Cerebellum (tissue), 4 donors: ENCODE measurements at places on chromosomes 12 and 14.

- no peak for DNase-seq
Measured at GRCh38 chr12:19387161-19387560, 52.1 kb upstream of the AEBP2 start.

DNA sequence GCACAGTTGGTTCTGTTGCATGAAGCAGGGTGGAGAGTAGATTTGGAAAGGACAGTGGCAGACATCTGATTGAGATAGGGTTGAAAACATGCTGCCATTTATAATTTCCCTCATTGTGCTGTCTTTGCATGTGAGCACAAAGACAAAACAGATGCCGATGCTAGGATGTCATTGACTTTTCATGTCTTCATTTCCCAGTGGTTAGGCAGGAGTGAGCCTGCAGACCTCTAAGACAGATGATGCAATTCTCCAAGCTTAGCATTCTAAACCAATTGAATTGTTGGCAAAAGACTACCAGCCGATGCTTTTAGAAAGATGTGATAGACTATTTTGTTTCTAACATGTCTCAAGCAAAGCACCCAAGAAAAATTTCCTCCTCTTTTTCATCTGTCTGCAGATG is 37.1 kb upstream of the PELI2 start:
- no peak for DNase-seq

- no peak for DNase-seq
Measured at GRCh38 chr12:21710958-21711775, 53.5 kb upstream of the LDHB start.

GRCh38 chr14:50229681-50230080 is 1.7 kb downstream of the SOS2 start:
- no peak for DNase-seq

DNA sequence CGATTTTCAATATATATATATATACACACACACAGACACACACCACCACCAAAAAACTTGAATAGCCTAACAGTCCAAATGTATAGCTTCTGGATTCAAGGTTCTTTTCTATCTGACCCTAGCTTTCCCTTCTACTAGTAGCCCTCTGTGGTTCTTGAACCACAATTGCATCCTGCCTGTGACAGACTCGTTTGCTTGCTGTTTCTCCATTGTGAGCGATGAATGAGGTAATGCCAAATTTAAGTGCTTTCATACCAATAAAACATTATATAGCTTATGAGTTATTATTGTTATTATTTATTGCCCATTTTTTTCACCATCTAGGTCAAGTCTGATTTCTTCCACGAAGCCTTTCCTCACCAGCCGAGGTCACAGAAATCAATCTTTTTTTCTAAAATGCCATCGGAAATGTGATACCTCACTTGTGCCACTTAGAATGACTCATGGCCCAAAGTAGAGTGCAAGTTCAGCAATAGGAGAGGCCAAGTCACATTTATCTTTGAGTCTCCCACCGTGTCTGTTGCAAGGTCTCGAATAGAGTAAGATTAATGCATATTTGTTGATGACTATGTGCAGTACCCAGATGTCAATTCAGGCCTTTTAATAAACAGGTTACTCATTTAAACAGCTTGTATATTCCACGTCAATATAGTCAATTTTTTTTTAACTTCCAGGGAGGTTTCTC is 1015.8 kb upstream of the SEL1L start:
- no peak for DNase-seq

- DNase-seq = no peak
Measured at GRCh38 chr12:52628111-52628507, 9.8 kb upstream of the KRT73 start.

GRCh38 chr12:122422730-122423257 is 325 bp upstream of the CLIP1 start:
- DNase-seq = no peak

DNA sequence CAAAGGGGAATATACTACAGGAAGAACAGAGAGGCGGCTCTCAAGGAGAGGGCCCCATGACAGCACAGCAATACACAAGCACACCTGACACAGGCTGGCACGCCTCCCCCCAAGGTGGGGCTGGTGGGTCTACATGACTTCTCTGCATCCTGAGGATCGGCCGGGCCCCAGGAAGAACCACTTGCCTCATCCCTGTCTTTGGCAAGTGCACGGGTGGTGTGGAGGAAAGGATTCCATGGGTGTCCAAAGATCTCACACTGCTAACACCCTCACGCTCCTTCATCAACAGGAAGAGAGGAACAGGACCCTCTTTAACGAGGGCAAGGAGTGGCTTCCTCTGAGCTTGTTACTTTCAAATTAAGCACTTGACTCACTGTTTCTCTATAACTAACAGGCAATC is 7.3 kb downstream of the VAMP1 start:
- no peak for DNase-seq

- DNase-seq = no peak
Measured at GRCh38 chr12:92701441-92701840, 1.3 kb upstream of the PLEKHG7 start.

DNA sequence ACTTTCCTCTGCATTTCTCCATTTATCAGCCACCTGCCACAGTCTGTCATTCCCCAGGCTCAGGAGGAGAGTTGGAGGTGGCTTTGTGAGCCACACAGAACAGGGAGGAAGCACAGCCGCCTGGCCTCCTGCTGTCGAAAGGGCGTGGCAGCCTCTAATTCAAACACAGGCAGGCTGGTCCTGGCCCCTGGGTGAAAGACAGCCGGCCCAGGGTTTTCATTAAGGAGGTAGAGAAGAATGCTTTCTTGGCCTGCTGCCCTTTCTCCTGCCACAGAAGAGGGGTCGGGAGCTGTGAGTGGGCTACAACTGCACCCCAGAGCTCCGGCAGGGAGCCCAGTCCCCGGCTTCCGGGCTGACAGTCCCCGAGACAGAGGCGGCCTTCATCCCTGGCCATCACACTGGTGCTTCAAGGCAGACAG is 108.6 kb upstream of the FZD10 start:
- DNase-seq = peak; percentile 7

GRCh38 chr12:39464976-39465695 is 22.2 kb upstream of the KIF21A start:
- no peak for DNase-seq

DNA sequence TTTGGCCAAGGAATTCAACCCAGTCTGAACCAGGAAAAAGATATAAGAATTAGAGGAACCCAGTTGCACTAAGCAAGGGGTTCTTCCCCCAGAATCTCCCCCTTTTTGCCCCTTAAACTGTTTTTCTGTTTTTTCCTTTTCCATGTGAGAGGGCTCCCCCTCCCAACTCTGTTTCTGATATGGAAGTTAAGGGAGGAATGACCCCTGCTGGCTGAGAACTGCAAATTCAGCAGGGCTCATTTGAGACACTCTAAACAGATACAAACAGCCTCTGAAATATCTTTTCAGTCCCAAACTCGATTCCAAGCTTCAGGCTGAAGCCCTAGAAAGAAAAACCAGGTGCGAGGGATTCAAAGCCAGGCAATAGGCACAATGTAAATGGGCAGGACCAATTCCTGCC is 132.7 kb downstream of the SLC41A2 start:
- no peak for DNase-seq

DNA sequence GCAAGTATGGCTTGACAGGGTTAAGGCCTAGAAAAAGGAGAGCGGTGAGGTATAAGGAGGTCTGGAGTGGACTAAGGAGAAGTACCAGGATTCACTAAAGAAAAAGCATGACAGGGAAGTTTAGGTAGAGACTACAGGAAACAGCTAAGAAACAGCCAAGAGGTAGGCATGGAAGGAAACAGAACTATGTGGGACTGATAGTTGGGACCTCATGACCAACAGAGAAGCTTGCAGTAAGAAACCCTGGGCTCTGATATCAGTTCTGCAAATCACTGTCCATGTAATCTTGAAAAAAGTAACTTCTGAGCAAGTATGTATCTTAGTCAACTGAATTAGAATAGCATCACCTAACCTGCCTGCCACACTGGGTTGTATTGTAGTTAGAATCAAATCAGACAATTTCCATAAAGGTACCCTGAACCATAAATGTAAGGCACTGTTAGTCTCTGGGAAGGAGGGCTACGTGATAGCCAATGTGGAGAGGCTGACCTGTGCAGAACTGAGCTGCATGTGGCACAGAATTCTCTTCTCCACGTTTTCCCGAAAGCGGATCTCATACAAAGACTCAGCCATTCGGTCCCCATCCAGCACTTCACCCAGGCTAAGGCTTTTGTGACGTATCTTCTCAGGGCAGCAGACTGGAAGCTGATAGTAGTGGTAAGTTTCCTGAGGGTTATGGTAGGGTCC is 912 bp downstream of the TM9SF1 start:
- DNase-seq = no peak

DNA sequence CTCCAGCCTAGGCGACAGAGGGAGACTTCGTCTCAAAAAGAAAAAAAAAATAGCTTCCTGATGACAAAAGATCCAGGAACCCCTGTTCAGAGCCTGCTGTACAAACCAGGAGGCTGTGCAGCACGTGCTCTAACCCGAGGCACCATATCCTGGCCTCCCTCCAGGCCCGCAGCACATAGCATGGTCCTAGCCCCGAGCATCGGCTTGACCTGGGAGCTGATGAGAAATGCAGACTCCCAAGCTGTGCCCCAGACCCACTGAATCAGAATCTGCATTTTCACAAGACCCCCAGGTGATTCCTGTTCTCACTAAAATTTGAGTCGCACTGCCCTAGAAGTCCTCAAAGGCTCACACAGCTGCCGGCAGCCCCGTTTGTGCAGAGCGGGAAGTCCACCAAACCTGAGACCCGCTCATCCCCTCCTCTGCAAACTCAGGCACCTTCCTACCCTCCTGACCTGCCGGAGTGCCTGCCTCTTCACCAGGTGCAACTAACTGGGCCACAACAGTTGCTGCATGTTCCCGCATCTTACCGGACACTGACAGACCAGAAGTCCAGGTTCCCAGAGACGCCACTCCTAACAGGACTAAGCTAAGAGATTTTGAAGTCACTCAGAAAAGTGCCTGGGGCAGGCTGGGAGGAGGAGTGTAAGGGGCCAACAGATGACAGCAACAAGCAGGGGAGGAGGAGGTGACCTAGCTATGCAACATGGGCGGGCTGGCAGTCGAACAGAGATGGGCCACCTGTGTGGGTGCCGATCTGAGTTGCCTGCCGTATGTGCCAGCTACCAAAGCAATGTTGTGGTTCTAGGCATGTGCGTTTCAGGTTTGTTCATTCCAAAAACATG is 24.0 kb upstream of the RIN3 start:
- DNase-seq = no peak

DNA sequence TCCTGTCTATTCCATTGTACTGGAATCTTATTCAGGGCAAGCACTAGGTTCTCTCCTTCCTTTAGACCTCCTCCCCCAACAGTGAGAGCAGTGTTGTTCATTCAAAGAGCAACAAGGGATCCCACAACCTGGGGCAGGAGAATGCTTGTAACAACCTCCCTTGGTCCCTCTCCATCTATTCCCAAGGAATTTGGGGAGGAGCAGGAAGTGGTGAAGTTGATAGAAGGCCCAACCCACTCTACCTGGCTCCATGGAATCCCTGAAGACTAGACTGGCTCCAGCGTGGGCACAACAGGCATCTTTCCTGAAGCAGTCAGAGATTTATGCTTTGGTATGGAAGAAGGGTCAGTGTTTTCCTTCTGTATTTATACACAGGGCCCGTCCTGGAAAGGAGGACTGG is 33.4 kb upstream of the CISTR start:
- DNase-seq = no peak

DNA sequence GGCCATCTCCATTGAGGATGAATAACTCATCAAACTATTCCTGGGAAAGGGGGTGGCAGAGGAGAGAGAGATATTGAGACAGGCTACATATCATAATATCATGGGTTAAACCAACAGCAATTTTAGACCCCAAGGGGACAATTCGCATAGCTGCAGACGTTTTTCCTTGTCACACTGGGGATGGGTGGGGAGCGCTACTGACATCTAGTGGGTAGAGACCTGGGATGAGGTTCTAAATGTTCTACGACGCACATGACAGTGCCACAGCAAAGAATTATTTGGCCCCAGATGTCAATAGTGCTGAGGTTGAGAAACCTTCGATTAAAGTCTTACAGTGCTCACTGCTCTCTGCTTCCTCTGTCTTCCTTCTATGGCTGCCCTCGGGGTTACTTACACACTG is 425.6 kb downstream of the NRXN3 start:
- DNase-seq = no peak

DNA sequence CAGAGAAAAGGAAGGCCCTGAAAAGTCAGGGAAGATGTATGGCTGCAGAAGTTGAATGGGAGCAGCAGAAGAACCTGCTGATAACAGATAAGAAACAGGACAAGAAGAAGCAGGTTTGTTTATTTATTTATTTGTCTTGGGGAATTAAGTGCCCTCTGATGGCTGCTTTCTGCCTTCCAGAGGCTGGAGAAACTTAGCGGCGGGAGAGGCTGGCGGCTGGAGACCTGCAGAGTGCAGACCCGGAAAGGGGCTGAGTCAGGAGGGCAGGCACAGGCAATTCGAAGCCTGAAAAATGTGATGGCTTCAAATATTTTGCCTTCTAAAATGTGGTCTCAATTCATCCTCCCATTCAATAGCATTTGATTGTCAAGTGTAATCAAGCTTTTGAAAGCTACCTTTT is 168.2 kb upstream of the GZMB start:
- DNase-seq = no peak

GRCh38 chr14:31592631-31593030 is 31.4 kb downstream of the NUBPL start:
- no peak for DNase-seq

DNA sequence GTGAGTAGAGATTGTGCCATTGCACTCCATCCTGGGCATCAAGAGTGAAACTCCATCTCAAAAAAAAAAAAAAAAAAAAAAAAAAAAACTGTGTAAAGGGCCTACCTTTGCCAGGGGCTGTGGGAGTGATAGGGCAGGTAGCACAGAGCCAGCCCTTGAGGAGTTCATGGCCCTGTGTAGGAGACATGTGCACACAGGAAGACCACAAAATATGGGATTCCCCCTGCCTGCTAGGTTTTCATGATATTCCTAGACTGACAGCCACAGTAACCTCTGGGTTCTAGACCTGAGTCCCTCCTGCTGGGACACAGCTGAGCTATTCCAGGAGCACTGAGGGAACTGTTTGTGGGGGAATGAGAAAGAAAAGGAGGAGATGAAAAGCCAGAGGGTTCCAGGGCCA is 8.3 kb upstream of the SPTSSA start:
- no peak for DNase-seq
